ENCODE measurements at places on chromosomes 11 and 22. TPM values are rescaled to one million over a fixed set of nuclear protein-coding genes. Genes with fewer than 3 reads are reported as not detected.

The DRD2 gene
- total RNA-seq = 6.8 TPM

The PANX2 gene
- total RNA-seq = 4.4 TPM

The CCDC73 gene
- total RNA-seq = not detected

The NELL1 gene
- total RNA-seq = not detected

The NXPE2 gene
- not detected for total RNA-seq

The RCN1 gene
- total RNA-seq = 166 TPM
